Activated CD8-positive, alpha-beta memory T cell treated with anti-CD3 and anti-CD28 coated beads, Interleukin-2, amount 10 ng/mL, durations not matched to agents 7 days and 5 days (primary cell): ENCODE measurements at places on chromosomes 11 and 22. TPM values are rescaled to one million over a fixed set of nuclear protein-coding genes. Genes with fewer than 3 reads are reported as not detected.

GRCh38 chr11:72041364-72042063 is 38.8 kb downstream of the NUMA1 start:
- peak; percentile 46 for DNase-seq

- no peak for DNase-seq
Measured at GRCh38 chr11:112565551-112565950, 304.9 kb upstream of the PLET1 start.

The SYNGR1 gene
- 16.0 TPM for total RNA-seq

The AAMDC gene
- total RNA-seq, result 9.9 TPM
